ENCODE measurements at places on chromosomes 7 and 10. TPM values are rescaled to one million over a fixed set of nuclear protein-coding genes. Genes with fewer than 3 reads are reported as not detected.

The RBM20 gene
- 0.27 TPM for total RNA-seq

The ASZ1 gene
- total RNA-seq = not detected

The HMX3 gene
- total RNA-seq = not detected

The TMEM72 gene
- total RNA-seq = not detected
